ENCODE measurements at places on chromosomes 2 and 18.

DNA sequence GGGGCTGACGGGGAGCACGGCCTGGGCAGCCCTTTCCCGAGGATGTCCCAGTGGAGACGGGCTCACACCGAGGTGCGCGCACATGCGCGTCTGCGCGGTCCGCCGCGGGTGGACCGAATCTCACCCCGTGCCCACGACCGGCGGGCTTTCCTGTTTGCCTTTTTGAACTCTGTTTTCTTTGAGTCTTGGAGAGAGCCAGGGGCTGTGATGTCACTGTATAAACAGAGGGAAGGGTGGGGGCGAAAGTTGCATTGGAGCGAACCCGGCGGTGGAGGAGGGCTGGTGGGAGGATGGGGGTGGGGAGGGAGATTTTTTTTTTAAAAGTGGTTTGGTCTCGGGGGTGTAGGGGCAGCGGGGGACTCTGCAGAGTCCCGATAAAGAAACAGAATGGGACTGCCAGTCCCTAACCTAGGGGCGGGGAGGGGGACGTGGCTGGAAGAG, 141.2 kb upstream of the CTAGE1 start:
- DNase-seq: no peak

DNA sequence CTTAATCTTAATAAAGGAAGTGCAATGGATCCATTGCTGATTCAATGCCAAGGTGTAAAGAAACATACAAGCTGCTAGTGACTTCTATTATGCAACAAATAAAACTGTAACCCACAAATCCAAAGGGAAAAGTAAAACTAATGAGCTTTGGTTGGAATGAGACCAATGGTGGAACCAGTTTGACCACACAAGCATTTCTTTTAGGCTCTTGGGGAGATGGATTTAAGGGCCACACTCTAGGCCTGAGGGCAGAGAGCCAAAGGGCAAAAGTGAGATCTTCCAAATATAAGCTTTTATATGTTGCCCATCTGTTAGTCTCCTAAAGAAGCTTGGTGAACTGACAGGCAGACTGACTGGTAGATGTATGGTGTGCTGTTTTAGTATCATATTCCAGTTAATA, 41.5 kb upstream of the MMADHC start:
- no peak for DNase-seq

DNA sequence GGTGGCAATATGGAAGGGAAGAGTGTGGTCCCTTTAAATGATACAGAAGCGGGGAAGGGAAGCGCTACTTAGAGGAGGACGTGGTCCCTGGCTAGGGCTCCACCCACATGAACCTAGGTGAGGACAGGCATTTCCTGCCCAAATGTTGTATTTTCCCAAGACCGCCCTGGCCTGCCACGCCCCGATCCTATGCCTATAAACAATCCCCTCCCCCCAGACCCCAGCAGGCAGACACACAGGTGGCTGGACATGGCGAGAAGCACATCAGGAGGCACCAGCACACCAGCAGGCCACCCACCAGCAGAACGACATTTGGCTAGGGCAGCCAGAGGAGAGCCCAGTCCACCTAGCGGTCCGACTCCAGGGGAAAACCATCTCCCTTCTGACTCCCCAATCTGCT, 47.2 kb downstream of the METTL8 start:
- DNase-seq: no peak

- DNase-seq: no peak
Measured at GRCh38 chr2:61510674-61511671, 27.2 kb downstream of the XPO1 start.

DNA sequence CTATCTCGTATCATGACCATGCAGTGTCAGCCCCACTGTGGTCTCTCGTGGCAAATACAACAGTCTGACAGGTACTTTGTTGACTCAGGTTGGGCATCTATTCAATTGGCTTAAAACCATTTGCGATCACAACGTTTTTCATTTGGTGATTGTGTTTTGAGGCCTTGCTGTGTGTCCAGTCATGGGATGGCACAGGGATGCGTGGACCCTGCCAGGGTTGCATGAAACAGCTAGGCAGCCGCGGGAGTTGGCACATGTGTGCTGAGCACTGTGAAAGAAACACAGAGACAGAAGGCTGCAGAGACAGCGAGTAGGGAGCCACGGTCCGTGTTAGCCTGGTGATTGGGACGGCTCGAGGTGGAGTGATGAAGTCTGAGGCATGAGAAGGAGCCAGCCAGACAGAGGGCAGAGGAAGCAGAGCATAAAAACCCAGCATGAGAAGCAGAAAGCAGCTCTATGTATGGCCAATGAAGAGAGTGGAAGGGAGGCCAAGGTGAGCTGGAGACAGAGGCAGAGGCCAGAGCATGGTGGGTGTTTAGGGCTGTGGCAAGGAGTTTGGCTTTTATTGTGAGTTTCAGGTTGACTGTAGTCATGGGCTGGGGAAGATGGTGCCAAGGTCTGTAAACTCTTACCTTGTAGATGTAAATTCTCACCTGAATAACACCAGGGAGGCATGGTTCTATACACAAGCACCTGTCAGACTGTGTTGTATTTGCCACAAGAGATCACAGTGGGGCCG, 31.8 kb upstream of the IL1R1 start:
- no peak for DNase-seq

DNA sequence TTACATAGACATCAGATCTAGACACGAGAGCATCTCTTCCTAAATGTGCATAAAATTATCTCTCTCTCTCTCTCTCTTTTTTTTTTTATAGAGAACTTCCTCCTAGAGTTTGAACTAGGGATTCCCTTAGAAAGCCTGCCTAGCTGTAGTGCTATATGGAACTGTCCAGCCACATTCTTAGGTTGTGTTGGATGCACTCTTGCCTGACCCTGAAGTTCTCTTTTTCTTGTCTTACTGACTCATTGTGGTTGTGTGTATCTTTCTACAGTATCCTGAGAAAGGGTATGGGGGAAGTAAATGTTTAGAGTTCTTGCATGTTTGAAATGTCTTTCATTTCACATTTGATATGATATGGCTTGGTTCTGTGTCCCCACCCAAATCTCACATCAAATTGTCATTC, 368.2 kb downstream of the CDH2 start:
- DNase-seq: no peak

DNA sequence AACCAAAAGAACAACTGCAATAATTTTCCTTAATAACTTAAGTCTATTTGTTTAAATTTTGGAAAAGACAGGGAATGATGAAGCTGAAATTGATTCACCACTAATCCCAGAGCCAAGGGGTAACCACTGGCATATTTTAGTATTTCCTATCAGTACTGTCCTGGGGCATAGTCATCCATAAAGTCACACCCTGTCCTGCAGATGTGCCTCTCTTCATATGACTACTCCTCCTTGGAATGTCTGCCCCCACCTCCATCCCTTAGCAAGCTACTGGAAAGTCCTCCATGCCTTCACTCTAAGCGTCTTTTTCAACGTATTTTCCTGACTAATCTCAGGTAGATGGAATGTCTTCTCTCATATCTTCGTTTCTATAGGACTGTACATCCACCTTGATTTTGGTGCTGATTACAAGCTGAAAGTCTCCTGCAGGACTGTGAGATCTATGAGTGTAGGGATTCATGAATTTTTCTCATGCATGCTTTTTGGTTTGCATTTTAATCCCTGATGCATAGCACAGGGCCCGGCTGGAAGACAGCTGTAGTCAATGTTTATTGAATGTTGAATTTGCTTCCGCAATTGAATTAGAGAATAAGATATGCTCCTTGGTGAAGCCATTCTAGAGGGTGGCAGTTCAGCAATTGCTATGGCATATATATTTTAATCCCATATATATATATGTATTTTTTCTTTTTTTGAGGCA, 85.6 kb downstream of the MOGAT1 start:
- no peak for DNase-seq

DNA sequence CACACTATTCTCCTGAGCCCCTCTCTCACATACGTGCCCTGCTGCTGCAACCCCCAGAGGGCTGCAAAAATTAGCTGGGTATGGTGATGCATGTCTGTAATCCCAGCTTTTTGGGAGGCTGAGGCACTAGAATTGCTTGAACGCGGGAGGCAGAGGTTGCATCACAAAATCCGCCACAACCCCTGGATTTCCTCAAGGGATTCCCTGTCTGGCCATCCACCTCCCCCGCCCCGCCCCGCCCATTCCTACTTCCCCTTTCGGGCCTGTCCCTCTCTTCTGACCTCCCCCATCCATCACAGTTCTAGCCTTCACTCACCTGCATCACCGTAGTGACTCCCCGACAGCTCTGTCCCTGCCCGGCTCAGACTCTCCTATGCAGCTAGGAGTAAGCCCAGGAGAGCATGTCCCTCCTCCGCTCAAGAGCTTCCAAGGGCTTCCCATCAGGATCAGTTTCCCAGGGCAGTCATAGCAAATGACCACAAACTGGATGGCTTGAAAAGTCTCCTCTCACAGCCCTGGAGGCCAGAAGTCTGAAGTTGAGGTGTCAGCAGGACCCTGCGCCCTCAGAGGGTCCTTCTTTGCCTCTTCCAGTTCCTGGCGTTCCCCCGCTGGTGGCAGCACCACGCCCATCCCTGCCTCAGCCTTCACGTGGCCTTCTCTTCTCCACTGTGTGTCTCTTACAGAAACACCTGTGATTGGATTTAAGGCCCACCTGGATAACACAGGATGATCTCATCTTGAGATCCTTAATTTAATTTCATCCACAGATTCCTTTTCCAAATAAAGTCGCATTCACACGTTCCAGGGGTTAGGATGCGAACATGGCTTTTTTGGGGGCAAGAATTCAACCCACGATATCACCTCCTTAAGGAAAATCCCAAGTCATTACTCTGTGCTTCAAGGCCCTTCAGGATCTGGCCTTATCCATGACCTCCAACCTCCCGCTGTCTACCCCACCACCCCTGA, 58.5 kb downstream of the HS1BP3 start:
- DNase-seq: no peak

- DNase-seq: no peak
Measured at GRCh38 chr2:167275046-167275445, 386.8 kb downstream of the XIRP2 start.

GRCh38 chr18:79182047-79182713, 113.0 kb downstream of the ATP9B start:
- DNase-seq: no peak

DNA sequence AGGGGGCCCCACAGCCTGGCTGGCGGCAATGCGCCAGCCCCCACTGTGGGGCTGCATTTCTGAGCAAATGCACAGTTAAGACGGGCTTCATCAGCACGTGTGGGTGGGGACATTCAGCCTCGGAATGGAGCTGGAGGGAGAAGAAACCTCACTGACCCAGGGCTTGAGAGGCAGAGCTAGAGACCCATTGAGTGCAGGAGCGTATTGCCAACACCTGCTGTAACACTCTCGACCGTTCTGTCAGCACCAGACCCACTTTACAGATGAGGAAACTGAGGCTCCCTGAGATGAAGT, 200.9 kb upstream of the RAB6C start:
- DNase-seq: no peak

DNA sequence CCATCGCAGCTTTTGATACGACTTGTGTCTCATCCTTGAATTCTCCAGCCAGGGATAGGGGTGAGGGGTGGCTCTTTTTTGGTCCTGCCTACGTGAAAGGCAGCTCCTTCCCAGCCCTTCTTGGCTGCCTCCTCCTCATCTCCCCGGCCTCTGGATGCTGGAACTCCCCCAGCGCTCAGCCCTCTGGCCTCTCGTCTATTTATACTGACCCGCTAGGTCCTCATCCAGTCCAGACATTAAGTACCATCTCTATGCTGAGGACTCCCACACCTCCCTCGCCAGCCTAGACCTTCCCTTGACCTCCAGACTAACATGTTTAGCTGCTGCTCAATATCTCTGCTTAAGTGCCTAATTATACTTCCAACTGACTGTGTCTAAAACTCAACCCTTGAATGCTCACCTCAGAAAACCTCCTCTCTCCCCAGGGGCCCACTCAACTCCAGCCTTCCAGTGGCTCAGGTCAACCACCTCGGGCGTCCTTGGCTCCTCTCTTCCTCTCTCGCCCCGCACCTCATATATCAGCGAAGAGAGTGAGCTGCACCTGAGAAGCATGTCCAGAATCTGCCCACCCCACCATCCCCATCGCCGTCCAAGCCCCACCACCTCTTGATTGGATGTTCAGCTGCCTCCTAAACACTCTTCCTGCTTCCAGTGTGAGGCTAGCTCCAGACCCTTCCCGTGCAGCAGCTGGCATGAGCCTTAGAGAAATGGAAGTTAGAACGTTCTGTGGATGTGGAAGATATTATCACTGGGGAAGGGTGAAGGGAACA, 34.8 kb downstream of the TOGARAM2 start:
- no peak for DNase-seq

GRCh38 chr18:77057006-77057395, 75.6 kb downstream of the MBP start:
- no peak for DNase-seq

Measured in activated CD8-positive, alpha-beta memory T cell treated with anti-CD3 and anti-CD28 coated beads, Interleukin-2, amount 50 U/mL, for 48 hours (primary cell).